ENCODE measurements at places on chromosomes 12 and 14.

DNA sequence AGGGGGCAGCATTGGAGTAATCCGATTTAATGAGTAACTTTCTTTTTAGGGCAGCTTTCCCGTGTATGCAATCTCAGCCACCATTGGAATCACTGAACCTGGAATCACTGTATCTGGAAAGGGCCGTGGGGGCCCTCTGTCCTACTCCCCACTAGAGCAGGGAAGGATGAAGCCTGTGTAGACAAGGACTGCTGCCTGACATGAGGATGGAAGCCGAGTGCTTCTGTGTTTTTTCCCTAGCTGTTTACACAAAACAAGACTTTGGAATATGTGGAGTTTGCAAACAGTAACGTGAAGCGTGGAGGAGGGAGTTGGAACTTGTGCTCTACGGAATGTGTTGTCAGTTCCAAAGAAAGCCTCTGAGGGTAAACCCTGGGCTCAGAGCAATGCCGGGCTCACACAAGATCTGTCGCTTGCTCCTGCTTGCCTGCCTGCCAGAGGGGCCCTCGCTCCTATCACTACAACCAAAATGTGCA, 32.4 kb upstream of the HDAC7 start:
- no peak for DNase-seq

GRCh38 chr14:99067141-99067920, 204.7 kb downstream of the BCL11B start:
- DNase-seq: no peak

DNA sequence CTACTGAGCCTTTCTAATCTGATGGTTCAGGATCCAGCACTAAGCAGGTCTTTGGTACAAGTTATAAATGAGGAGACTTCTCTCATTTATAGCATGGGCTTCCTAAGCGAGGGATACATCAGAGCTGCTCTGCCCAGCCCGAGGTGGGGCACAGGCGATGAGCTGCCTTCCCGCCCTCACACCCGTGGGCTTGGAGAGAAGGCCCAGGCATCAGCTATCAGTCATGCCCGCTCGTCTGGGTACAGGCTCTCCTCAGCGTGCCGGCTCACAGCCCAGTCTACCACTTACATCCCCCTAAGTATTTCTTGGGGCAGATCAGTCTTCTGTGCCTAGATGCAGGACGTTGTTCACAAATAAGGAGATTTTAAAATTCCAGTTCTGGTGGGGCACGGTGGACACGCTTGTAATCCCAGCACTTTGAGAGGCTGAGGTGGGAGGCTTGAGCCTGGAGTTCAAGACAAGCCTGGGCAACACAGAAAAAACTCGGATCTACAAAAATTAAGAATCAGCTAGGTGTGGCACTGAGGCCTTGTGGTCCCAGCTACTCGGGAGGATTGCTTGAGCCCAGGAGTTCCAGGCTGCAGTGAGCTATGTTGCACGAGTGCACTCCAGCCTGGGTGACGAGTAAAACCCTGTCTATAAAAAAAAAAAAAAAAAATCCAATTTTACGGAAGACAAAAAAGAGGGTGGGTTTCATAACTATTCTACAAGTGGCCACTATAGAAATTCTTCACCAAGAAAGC, 57.0 kb downstream of the CCDC88C start:
- no peak for DNase-seq

GRCh38 chr12:1594261-1595025, at the start of gene FBXL14:
FBXL14 (minus strand) TSS chr12:1594581; CDS start chr12:1594066, 515 bp downstream.
- peak; percentile 86 for DNase-seq

DNA sequence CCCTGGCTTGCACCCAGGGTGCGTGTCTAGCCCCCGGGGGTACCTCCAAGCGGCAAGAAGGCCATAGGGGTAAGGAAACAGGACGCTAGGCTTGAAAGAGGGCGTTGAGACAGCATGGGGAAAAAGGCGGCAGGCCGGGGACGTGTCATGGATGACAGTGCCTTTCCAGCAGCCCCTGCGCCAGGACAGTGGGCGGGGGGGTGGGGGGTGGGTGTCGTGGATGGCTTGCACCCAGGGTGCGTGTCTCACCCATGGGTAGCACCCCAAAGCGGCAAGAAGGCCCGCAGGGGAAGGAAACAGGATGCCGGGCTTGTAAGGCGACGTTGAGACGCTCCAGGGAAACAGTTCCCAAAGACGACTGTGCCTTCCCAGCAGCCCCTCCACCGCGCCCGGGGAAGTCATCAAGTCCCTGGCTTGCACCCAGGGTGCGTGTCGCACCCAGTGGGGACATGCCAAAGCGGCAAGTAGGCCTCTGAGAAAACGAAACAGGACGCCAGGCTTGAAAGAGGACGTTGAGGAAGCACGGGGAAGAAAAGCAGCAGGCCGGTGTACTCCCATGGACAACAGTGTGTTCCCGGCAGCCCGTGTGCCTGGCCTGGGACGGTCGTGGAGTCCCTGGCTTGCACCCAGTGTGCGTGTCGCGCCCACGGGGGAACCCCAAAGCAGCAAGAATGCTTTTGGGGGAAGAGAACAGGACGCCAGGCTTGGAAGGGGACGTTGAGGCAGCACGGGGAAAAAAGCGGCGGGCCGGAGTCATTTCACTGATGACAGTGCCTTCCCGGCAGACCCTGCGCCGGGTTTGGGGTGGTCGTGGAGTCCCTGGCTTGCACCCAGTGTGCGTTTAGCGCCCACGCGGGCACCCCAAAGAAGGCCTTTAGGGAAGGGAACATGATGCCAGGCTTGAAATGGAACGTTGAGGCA, 163.5 kb upstream of the ALG10B start:
- no peak for DNase-seq

DNA sequence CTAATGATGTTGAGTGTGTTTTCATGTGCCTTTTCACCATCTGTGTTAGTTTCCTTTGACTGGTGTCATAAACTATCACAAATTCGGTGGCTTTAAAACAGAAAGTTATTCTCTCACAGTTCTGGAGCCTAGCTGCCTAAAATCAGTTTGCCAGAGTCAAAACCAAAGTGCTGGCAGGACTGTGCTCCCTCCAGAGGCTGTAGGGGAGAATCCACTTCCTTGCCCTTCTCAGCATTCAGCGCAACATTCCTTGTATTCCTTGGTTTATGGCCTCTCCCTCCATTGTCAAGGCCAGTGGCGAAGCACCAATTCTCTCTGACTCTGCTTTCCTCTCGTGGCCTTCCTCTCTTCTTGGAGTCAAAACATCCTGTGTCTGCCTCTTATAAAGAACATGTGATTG, 174.2 kb upstream of the PDE3A start:
- DNase-seq: peak; percentile 29

- DNase-seq: peak; percentile 7
These were observed 1.4 kb downstream of the BMP4 start for GRCh38 chr14:53955229-53955556.
